ENCODE measurements at places on chromosomes 12 and 14.

- peak; percentile 48 for DNase-seq
These were observed 240.0 kb upstream of the CPNE8 start for GRCh38 chr12:39145175-39145999.

DNA sequence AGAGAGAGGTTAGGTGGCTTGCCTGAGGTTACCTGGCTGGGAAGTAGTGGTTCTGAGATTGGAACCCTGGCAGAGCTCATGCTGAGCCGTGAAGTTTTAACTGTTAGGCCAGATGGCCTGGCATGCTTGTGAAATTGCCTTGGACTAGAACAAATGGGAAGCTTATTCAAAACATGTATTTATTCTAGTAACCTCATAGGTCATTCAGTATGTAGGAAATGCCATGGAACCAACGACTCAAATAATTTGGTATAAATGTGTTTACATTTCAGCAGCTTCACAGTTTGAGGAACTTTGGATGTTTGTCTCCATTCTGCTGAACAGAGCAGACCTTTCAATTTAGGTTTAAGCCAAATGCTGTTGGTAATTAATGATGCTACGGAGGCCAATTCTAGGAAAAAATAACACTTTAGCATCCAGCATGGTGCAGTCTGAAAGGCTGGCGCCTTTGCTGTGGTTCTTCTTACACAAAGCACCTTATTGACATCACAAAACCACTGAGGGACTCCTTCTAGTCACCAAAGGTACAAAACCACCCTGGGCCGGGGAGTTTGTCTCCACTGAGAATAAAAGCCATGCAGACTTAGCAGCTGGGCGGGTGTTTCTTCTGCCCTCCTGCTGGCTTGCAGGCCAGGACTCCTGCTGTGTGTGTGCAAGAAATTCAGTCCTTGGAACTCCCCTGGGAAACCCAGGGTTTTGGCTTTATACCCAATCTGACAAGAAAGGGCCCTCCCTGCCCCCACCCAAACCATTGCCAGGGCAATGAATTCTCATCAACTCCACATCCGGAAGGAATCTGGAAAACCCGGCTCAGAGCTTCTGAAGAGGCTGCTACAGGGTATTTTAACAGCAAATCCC, 64.2 kb downstream of the ELK3 start:
- no peak for DNase-seq

- DNase-seq, result no peak
These were observed 265.9 kb downstream of the EMP1 start for GRCh38 chr12:13462450-13462849.

DNA sequence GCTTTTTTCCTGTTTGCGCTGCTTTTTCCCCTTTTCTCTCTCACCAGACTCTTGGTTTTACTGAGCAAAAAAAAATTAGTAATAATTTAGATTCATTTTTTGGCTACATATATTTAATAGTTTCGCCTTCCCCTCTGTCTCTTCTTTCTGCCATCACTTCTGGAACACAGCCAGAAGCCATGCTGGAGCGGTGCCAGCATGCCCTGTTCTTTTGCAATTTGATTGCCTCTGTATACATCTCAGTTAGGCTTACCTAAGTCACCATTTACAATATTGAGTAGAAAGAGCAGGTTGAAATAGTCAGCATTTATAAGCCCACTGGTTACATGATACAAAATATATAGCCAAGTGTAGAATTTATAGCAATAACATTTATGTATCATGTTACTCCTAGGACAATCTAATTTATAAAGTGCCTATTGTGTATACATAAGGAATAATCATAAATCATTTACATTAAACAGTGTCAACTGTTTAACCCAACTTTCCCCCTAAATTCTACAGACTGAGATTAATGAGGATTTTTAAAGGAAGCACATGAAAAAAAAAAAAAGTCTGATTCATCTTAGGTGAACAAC, 413.8 kb upstream of the SOX5 start:
- no peak for DNase-seq

GRCh38 chr12:2138871-2139308, 86.1 kb downstream of the CACNA1C start:
- no peak for DNase-seq

GRCh38 chr12:98983647-98984046, 338.6 kb downstream of the APAF1 start:
- no peak for DNase-seq

DNA sequence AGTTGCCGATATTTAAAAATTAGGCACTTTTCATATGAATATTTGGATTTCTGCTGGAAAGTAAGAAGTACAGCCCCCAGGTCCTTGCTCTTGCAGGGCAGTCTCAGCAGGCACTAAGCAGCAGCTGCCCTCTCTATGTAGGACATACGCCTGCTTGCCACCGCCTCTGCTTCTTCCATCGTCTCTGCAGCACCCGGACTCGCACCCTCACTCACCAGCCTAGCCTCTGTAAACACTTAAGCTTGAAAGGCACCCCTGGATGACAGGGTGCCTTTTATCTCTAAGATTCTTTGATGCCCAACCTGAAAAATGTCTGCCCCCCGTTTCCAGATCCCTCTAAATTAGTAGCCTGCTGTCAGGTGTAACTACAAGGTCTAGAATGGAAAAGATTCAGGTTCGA, 19.0 kb downstream of the OTUB2 start:
- no peak for DNase-seq

- DNase-seq, result no peak
These were observed 368.2 kb upstream of the ATP2B1 start for GRCh38 chr12:90076851-90077319.

- DNase-seq, result peak; percentile 41
These were observed 16.4 kb downstream of the ACVRL1 start for GRCh38 chr12:51923506-51924365.
